ENCODE measurements at places on chromosomes 7 and 10.
A peak's percentile ranks its signal among the peaks of the same experiment; 100 is the strongest.

GRCh38 chr7:116955340-116955739 lies 2.0 kb downstream of the ST7 start:
- DNase-seq = no peak

DNA sequence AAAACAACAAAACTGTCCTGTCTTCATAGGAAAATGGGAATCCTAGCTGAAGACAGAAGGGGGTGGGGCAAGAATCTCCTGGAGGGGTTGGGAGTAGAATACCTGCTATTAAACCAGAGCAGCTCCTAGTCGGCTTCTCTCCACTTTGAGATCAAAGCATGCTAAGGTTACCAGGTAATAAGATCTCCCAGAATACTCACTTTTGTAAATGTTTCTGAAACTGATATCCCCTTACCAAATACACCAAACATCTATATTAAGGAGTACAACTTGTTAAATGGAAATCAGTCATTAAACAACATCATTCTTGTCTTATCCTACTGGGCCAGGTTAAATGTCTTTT lies 29.5 kb upstream of the DAGLB start:
- DNase-seq = no peak

GRCh38 chr7:64098-64915 lies 128.1 kb upstream of the FAM20C start:
- peak; percentile 13 for DNase-seq

- no peak for DNase-seq
These were observed 5.1 kb upstream of the GRID1 start for GRCh38 chr10:86371691-86372090.

DNA sequence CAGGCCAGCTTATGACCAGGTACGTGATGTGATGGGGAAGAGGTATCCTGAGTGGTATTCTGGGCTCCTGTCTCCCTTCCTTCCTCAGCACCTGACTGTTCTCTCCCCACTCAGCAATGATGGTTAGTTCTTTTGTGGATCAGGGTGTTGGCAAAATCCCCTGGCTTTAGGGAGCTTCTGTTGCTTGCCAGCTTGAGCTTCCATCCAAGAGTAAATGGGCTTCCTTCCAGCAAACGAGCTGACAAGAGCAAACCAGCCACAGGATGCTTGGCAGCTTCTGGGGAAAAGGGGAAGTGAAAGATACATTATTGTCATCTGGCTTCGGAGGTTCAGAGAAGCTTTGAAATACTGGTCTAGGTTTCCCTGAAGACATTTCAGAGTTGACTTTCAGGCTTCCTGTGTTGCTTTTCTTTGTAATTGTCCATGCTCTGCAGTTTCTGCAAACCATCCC lies 5.2 kb downstream of the DUSP5 start:
- no peak for DNase-seq

- DNase-seq = peak; percentile 43
These were observed 254.9 kb downstream of the KIAA1217 start for GRCh38 chr10:24463611-24464426.

GRCh38 chr7:151138153-151138851 lies 29.2 kb downstream of the GBX1 start:
- no peak for DNase-seq

- no peak for DNase-seq
These were observed 140.3 kb downstream of the FOXP2 start for GRCh38 chr7:114554781-114555537.

- no peak for DNase-seq
These were observed 45.9 kb downstream of the HIPK2 start for GRCh38 chr7:139731802-139732470.

- DNase-seq = no peak
These were observed 93.1 kb upstream of the IFRD1 start for GRCh38 chr7:112357136-112357535.

- no peak for DNase-seq
These were observed 9.3 kb downstream of the KCNH2 start for GRCh38 chr7:150968734-150969372.

- no peak for DNase-seq
These were observed 25.4 kb downstream of the KAT6B start for GRCh38 chr10:74851831-74852230.

DNA sequence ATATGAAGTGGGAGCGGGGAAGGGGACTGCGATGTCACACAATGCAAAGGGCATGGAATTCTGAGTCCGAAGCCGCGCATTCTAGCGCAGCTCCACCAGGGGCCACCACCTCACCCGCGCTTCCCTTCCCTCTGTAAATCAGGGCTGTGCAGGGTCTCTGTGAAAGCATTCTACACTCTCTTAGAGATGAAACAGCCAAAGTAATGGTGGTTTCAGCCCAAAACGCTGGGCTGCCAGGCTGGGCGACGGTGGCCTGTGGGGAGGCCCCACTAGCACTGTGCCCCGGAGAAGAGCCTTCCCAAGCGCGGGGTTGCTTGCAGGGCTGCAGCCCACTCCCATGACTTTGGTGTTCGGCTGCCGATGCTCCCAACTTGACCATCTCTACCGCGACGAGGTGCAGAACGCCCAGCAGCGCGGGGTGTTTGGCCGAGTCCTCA lies 11.4 kb downstream of the ATG9B start:
- DNase-seq = no peak

- no peak for DNase-seq
These were observed 45.3 kb upstream of the EGR2 start for GRCh38 chr10:62861507-62861906.

DNA sequence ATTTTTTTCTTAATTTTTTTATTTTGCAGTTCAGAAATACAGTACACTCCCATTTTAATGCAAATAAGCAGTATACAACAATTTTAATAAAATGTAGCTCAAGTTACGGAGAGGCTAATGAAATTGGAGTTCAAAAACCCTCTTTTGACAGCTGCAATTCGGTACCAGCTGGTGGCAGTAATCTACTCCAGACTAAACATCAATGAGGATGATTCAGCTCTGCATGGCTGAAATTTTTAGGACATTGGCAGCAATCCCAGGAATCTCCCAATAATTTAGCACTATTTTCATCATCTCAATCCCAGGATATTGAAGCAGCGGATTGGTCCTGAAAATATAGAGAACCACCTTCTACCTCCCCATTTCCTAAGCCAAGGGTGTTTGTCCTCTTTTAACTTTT lies 278.8 kb downstream of the CACNA2D1 start:
- no peak for DNase-seq

DNA sequence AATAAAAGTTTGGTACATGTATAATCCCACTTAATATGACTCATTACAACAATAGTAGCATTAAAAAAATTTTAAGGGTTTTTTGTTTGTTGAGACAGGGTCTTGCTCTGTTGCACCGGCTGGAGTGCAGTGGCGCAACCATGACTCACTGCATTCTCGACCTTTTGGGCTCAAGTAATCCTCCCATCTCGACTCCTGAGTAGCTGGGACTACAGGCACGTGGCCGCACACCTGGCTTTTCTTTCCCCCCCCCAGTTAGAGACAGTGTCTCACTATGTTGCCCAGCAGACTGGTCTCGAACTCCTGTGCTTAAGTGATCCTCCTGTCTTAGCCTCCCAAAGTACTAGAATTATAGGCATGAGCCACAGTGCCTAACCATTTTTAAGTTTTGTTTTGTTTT lies 40.7 kb downstream of the KMT2C start:
- no peak for DNase-seq

DNA sequence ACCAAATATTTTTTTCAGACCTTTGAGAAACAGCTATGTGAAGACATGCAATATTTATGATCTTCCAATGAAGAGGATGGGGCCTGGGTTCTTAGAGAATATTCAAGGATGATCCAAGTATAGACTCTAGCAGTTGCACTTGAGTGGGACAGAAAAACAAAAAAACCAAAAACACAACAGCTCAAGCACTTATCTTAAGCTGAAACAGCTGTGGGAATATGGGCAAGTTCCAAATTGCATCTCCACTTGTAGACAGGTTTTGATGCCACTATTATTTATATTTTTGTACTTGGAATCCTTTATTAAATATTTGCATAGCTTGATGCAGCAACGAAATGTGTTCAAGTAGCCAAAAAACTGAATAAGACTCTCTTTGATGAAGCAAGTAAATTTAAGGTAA lies 2.2 kb upstream of the PDK4 start:
- no peak for DNase-seq

GRCh38 chr10:52191049-52191448 lies 123.0 kb upstream of the DKK1 start:
- no peak for DNase-seq

- no peak for DNase-seq
These were observed 79.3 kb upstream of the IL6 start for GRCh38 chr7:22647451-22648257.

DNA sequence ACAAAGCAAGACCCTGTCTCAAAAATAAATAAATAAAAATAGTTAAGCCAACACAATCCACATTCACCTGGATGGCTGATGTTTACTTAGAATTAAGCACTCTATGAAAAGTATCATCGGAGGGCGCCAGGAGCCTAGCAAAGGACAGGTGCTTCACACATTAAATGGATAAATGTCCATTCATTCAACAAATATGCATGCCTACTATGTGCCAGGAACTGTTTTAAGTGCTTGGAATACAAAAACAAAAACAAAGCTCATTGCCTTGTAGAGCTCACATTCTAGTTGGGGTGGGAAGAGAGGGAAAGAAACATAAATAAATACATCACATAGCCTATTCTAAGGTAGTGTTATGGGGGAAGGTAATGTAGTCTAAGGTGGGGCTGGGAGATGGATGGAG lies 4.1 kb downstream of the BAIAP2L1 start:
- DNase-seq = no peak

DNA sequence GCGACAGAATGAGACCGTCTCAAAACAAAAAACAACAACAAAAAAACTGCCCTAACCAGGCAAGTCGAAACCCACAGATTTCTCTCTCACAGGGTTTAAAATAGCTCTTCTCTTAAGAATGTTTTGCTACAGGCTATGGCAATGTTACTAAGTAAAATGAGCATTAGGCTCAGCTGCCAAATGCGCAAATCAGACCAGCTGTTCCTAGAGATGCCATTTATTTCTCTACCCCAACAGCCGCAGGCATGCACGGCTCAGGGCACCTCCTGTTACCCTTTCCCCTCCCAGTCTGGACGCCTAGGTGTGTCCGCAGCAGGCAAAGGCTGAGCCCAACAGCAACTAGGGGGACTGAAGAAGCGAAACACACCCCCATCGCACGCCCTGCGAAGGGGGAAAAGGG lies 168.3 kb upstream of the MBL2 start:
- DNase-seq = no peak

DNA sequence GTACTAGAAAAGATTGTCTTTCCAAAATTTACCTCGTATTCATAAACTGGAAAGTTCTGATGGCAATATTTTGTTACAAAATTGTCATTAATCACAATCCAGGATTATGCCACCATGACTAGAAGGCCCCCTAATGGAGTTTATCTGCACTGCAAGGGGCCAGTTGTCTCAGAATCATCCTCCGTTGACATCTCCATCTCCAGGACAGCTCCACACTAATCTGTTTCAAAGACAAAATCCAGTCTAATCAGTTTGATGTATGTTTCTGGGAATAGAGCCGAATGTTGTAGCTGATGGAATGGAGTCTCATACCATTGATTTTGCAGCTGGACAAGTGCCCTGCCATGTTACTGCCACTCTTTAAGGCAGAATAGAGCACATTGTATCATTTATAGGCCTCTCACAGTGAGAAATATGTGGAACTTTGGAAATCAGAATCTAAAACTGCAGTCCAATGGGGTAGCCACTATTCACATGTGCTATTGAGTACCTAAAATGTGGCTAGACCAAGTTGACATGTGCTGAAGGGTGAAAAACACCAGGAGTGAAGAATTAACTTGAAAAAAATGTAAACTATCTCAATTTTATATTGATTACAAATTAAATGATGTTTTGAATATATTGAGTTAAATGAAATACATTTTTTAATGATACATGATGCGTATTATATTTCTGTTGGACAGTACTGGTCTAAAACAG lies 38.3 kb upstream of the TOMM7 start:
- DNase-seq = peak; percentile 46

DNA sequence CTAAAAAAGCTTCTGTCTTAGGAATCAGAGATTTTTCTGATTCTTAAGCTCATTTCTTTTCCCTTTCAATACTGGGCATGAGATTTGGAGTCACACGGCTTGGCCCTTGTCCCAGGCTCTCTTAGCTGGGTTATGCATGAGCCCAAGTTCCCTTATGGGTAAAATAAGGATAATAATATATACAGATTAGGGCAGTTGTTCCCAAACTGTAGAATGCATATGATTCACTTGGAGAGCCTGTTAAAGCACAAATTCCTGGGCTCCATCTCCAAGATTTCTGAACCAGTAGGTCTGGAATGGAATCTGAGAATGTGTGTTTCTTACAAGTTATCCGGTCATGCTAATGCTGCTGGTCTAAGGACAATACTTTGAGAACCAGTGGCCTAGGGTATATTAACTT lies 154.0 kb downstream of the REEP3 start:
- DNase-seq = no peak

DNA sequence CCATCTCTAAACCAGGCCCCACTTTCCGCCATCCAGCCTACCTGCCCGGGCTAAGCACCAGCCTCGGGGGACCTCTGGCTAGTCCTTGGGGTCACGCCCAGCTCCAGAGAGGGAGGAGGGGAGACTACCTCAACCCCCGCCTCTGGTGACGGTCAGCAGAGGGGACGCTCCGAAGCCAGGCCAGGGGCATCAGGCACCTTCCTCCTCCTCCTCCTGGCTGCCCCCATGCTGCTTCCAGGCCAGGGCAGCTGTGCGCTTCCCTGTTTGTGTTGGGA lies 4.0 kb upstream of the SMARCD3 start:
- DNase-seq = no peak

DNA sequence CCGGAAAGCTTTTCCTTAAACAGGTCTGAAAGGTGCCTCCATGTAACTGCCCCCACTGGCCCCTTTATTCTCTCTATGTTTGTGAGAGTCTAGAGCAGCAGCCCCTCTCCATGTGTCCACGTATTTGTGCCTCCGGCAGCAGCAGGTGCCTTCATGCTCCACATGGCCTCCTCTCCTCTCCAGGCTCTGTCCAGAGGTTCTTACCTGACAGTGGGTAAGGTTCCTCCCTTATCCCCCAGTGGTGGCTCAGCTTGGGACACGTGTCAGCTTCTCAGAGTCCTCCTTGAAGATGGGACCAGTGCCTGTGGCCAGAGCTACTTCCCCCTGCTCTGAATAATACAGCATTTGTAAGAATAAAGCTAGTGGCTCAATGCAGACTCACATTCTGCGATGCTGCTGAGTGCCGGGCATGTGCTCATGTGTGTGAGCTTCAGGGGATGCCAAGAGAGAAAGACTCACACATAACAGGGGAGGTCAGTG lies 7.9 kb downstream of the CALML3 start:
- DNase-seq = no peak

GRCh38 chr10:1328161-1328823 lies 272.1 kb downstream of the WDR37 start:
- no peak for DNase-seq

- no peak for DNase-seq
These were observed 14.7 kb upstream of the NODAL start for GRCh38 chr10:70456164-70456563.
